GM23248 (cell line): ENCODE measurements at places on chromosomes 7 and 10.

DNA sequence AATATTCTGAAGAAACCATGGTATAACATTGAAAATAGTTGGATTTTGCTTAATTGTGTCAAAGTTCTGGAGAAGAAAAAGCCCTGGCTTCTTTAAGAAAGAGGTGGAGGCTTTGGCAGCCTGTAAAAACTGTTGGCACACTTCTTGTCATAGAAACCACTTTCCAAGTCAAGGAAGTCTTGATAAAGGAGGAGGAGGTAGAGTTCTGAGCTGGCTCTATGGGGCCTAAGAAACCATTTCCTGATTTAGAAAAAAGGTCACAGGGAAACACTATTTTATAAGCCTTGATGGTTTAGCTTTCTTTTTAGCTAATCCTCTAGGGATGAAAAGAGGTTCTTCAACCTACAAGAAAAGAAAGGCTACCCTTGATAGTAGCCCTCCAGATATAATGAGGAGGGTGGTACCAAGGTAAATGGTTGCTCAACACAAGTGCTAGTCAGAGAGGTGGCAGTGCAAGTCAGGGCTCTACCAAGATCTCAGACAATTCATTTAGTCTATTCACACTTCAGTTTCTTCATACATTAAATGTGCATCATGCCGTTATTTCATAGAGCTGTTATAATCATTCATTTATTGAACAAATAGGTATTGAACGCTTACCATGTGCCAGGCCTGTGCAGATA is 346.9 kb downstream of the RNLS start:
- no peaks in the 10 kb centered on the region for H3K4me1 ChIP-seq
- DNase-seq: no peak
- H3K27me3 ChIP-seq: no peaks in the 10 kb centered on the region
- no peaks in the 10 kb centered on the region for H3K36me3 ChIP-seq
- no peak overlapping the region for H3K27ac ChIP-seq
- H3K4me3 ChIP-seq: no peak overlapping the region

DNA sequence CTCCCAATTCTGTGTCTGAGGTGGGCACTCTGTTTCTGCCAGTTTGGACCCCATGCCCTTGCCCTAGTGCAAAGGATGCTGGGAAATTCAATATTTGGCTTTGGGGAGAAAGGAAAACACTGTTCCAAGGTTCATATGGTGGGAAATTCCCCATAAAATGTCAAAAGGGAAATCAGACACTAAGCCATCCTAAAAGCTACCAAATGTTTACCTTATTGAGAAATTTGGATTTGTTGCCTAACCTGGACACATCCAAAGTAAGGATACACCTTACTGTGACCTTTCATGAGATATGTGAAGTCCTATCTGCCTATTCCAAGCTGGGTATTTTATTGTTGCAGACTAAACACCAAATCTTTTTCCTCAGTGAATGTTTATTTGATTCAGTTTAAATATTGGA is 109.1 kb downstream of the CYP26A1 start:
- H3K4me3 ChIP-seq: no peak overlapping the region
- no peak overlapping the region for H3K27ac ChIP-seq
- H3K27me3 ChIP-seq: no peaks in the 10 kb centered on the region
- no peaks in the 10 kb centered on the region for H3K36me3 ChIP-seq
- DNase-seq: no peak
- H3K4me1 ChIP-seq: peaks cover 9% of the 10 kb centered on the region

GRCh38 chr7:29946428-29947186 is 43.0 kb downstream of the SCRN1 start:
- no peak overlapping the region for H3K27ac ChIP-seq
- no peak overlapping the region for H3K4me3 ChIP-seq
- H3K27me3 ChIP-seq: no peaks in the 10 kb centered on the region
- H3K36me3 ChIP-seq: peaks cover 39% of the 10 kb centered on the region
- peak; percentile 42 for DNase-seq

GRCh38 chr7:103065667-103066066 is 8.9 kb downstream of the FBXL13 start:
- no peaks in the 10 kb centered on the region for H3K27me3 ChIP-seq
- no peaks in the 10 kb centered on the region for H3K4me1 ChIP-seq
- H3K36me3 ChIP-seq: no peaks in the 10 kb centered on the region

GRCh38 chr7:151693140-151693539 is 173.4 kb upstream of the RHEB start:
- no peak overlapping the region for H3K4me3 ChIP-seq
- H3K27me3 ChIP-seq: no peaks in the 10 kb centered on the region
- H3K36me3 ChIP-seq: no peaks in the 10 kb centered on the region
- no peak for DNase-seq
- H3K4me1 ChIP-seq: peaks cover 9% of the 10 kb centered on the region
- no peak overlapping the region for H3K27ac ChIP-seq

DNA sequence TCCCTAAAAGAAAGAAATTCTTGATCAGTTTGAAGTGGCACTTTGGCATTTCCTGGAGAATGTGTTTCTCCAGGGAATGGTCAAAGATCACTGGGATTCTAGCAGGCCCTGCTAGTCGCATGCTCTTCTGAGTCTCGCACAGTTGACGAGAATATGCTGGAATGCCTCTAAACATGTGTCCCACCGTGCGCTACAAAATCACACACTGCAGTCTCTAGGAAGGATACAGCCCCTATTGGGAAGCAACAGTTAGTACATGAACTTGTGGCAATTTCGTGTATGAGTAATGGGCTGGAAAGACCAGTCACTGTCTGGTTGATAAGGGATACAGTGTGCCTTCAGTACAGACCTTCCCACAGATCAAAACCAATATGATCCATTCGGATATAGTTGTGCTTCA is 257.9 kb downstream of the PRPF18 start:
- H3K36me3 ChIP-seq: no peaks in the 10 kb centered on the region
- H3K4me3 ChIP-seq: no peak overlapping the region
- peak; percentile 10 for DNase-seq
- no peaks in the 10 kb centered on the region for H3K27me3 ChIP-seq
- peaks cover 7% of the 10 kb centered on the region for H3K4me1 ChIP-seq

DNA sequence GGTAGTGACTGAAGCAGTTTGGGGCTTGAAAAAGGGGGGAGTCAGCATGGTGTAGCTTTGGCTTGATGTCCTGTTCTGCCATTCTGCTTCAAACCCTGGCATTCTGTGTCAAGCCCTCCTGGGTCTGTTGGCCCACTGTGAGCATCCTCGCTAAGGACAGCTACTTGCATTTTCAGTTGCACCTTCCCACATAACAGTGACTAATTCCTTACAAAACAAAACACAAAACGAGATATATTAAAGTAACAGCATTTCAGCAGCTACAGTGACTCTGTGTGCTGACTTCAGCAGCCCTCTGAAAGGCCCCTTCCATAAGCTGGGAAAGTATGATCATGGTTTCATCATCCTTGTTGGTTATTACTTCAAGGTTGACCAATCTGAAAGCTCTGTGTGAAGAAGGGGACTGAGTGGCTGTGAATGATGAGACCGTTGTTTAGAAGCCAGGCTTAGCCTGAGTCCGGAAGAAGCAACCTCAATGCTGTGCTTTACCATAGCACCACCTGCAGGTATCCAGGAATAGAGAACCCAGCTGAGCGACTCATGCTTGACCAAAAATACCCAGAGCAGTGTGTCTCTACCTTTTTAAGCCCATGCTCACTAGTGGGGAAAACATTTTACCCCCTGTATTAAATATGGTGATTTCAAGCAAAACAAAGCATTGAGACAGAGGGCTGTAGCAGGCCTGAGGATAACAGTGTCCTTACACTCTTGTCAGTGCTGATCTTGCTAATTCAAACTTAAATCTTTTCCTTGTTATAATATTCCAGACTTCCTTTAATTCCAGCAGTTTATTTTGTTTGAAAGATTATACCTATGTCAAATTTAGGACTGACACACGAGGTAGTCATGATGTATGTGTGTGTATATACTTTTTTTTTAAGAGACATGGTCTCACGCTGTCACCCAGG is 42.6 kb upstream of the CC2D2B start:
- peak; percentile 87 for DNase-seq
- no peaks in the 10 kb centered on the region for H3K27me3 ChIP-seq
- peak overlapping the region; percentile 22; the same call in 1 of the 2 replicates for H3K27ac ChIP-seq
- peaks cover 4% of the 10 kb centered on the region; the same call in 1 of the 2 replicates for H3K4me1 ChIP-seq
- no peaks in the 10 kb centered on the region for H3K36me3 ChIP-seq

DNA sequence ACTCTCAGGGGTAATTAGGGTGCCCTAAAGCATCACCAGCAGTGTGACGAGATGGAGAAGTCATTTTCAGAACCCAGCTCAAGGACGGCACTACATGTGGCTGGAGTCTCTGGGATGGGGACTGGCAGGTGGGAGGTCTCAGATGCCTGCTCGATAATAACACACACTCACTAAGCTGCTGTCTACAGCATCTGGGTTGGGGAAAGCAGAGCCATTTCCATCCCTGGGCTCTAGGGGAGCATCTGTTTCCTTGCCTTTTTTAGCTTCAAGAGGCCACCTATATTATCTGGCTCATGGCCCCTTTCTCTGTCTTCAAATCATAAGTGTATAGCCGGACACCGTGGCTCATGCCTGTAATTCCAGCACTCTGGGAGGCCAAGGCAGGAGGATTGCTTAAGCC is 79.6 kb downstream of the SH3PXD2A start:
- H3K36me3 ChIP-seq: no peaks in the 10 kb centered on the region
- H3K27ac ChIP-seq: no peak overlapping the region
- H3K4me3 ChIP-seq: no peak overlapping the region
- peaks cover 9% of the 10 kb centered on the region for H3K4me1 ChIP-seq
- no peak for DNase-seq
- H3K27me3 ChIP-seq: no peaks in the 10 kb centered on the region

- no peaks in the 10 kb centered on the region for H3K36me3 ChIP-seq
- H3K27me3 ChIP-seq: no peaks in the 10 kb centered on the region
- no peak overlapping the region for H3K4me3 ChIP-seq
- no peaks in the 10 kb centered on the region for H3K4me1 ChIP-seq
These were observed 224.4 kb upstream of the GALNT17 start for GRCh38 chr7:70907259-70908247.

DNA sequence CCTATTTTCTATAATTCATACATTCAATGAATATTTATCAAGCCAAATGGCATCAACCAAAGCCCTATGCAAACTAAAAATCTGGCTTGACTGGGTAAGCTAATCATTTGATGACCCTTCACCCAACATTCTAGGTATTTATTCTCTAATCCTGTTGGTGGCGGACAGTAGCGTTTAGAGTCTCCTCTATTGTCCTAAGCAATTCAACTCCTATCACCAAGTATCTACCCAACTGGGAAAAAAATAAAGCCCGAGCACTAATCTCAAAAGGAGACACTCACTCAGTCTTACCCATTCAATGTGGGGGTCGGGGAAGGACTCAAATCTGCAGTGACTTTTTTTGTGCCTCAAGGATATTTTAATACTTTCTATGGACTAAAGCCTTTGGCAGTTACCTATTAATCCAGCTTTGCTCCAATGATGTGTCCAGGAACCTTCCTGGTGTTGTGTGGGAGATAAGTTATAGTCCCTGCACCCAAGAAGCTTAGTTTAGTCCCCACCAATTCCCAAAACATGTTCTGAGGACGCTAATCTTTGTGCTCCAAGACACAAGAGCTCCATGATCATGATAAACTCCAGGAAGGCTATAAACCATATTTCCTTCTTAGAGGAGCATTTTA is 30.6 kb downstream of the DNMBP start:
- peaks cover 78% of the 10 kb centered on the region for H3K4me1 ChIP-seq
- no peaks in the 10 kb centered on the region for H3K36me3 ChIP-seq
- no peak for DNase-seq
- H3K4me3 ChIP-seq: no peak overlapping the region
- no peaks in the 10 kb centered on the region for H3K27me3 ChIP-seq

DNA sequence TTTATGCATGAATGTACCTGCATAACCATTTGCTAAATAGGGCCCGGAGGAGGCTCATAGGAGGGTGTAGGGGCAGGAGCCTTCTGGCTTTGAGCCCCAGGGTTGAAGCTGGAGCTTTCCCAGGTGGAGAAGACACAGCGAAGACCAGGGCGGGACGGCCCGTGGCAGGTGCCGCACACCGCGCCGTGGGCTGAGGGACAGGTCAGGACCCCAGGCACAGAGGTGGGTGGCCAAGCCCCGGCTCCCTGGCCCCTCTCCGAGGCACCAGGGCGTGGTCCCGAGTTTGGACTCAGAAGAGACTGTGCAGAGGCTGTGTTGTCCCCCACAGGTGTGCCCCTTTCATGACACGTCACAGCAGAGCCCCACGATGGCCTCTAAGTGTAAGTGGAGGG is 56.5 kb downstream of the PWWP2B start:
- 0 out of 2 replicates have a peak overlapping the region, but pooled peaks have one; percentile 34 for H3K4me3 ChIP-seq
- DNase-seq: no peak
- no peaks in the 10 kb centered on the region for H3K27me3 ChIP-seq
- H3K36me3 ChIP-seq: no peaks in the 10 kb centered on the region

DNA sequence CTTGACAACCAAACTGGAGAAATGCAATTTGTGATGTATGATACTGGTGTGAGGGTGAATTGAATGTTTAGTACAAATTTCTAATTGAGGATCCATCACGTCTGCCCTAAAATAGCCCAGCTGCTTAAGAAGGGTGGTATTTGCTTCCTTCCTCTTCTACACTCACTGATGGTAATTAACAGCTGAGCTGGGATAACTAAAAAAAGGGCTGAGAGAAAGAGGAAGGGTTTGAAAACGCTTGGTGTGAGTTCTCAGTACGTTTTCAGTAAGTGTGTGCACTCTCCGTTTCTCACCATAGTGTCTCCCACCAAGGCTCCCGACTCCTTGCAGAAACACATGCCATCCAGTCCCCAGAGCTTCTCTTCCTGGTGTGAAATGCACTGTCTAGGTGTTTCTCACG is 54.3 kb downstream of the MAP3K8 start:
- no peaks in the 10 kb centered on the region for H3K36me3 ChIP-seq
- H3K4me1 ChIP-seq: peaks cover 20% of the 10 kb centered on the region
- H3K27ac ChIP-seq: no peak overlapping the region
- no peaks in the 10 kb centered on the region for H3K27me3 ChIP-seq
- no peak overlapping the region for H3K4me3 ChIP-seq
- DNase-seq: no peak

- no peak overlapping the region for H3K27ac ChIP-seq
- no peak overlapping the region for H3K4me3 ChIP-seq
- peak; percentile 77 for DNase-seq
These were observed 172.3 kb downstream of the CACNB2 start for GRCh38 chr10:18312374-18313139.

- no peaks in the 10 kb centered on the region for H3K27me3 ChIP-seq
- H3K4me3 ChIP-seq: no peak overlapping the region
- H3K27ac ChIP-seq: no peak overlapping the region
- H3K36me3 ChIP-seq: no peaks in the 10 kb centered on the region
- no peak for DNase-seq
- peaks cover 8% of the 10 kb centered on the region for H3K4me1 ChIP-seq
These were observed 80.6 kb upstream of the LAMB4 start for GRCh38 chr7:108210796-108211195.

DNA sequence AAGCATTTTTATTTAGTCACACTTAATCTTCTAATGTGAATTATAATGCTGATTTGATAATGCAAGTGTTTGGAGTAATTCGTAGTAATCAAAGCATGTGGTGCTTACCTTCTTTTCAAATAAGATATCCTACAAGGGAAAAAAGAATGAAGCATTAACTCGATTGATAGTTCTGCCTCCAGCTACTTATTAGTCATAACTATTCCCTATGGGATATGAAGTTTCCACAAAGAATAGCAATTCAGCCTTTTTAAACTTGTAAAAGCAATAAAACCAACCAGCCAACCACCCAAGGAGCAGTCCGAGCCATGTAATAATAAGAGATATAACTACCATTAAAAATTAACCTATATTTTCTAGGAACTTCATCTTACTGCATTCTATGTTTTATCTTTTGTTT is 11.6 kb downstream of the COL28A1 start:
- no peaks in the 10 kb centered on the region for H3K4me1 ChIP-seq
- no peaks in the 10 kb centered on the region for H3K36me3 ChIP-seq
- H3K27ac ChIP-seq: no peak overlapping the region
- H3K4me3 ChIP-seq: no peak overlapping the region

- no peak overlapping the region for H3K4me3 ChIP-seq
- no peak overlapping the region for H3K27ac ChIP-seq
- DNase-seq: no peak
- no peaks in the 10 kb centered on the region for H3K27me3 ChIP-seq
- peaks cover 6% of the 10 kb centered on the region for H3K4me1 ChIP-seq
These were observed 11.9 kb downstream of the HECW1 start for GRCh38 chr7:43124388-43124787.
